ENCODE measurements at places on chromosomes 1 and 21.

DNA sequence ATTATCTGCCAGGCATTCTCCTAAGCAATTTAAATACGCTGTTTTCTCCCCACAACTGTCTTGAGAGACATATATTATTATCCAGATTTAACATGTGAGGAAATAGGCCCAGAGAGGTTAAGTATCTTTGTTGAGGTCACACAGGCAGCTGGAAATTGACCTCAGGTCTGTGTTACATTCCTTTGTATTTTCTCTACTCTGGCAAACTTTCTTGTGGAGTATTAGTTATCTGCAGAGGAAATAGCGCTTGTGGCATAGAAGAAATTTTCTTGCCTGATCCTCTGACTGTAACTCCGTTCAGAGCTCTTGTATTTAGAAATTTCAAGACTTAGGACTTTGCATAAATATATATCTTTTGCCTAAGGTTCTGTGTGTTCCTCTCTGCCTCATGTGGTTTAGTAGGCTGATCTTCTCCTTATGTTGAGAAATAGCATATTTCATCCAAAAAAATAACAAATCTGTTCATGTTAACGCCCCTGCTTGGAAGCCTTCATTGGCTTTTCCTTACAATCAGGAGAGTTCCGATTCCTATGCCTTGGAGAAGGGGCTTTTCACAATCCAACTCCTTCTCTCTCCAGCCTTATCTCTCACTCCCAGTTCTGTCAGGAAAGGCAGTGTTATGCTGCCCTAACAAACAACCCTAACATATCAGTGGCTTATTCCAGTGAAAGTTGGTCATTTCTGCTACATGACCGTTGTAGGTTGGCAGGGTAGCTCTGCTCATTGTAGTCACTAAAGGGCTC is 2.5 kb upstream of the JUN start:
- no peak for DNase-seq

DNA sequence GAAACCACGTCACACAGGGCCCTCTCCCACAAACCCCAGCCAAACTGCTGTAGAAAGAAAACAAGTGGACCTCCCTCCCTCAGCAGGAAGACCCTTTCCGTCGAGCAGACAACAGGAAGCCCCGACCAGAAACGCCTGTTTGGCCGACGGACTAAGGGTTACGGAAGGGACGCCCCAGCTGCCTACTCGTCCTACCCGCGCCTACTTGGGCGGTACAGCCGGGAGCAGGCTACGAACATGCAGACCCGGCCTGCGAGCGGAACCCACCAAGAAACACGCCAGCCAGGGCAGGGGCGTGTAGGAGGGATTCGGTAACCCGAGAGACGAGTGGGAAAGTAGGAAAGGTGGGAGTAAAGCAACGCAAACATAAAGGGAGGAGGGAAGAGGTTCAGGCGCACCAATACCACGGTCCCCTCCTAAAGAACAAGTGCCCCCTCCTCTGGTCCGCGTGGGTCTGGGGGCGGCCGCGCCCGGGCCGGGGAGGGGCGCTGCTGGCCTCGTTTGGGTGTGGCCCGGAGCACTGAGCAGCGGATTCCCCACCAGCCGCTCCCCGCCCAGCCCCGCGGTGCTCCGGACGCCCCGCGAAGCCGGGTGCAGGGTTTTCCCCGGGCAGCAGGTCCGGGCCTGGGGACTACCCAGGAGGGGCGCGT is 450 bp downstream of the S100A10 start:
- DNase-seq = peak; percentile 17

GRCh38 chr1:114479134-114479533 is 31.9 kb downstream of the TRIM33 start:
- DNase-seq = no peak

- DNase-seq = no peak
Measured at GRCh38 chr1:95207223-95207935, 26.6 kb upstream of the RWDD3 start.

DNA sequence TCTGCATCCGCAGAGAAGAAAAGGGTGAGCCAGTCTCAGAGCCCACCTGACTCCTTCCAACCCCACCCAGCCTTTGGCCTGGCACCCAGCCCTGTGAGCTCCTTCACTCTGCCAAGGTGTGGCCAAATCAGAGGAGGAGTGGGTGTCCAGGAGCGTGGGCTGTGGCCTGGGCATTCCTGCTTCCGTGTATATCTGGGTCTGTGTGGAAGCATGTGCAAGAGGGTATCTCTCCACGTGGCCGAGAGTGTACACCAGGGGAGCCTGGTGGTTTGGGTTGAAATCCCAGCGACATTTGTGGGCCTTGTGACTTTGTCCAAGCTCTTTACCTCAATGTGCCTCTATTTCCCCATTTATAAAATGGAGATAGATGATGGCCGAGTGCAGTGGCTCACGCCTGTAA is 29.8 kb downstream of the CDCP2 start:
- no peak for DNase-seq

- no peak for DNase-seq
Measured at GRCh38 chr1:39170731-39171667, 33.5 kb upstream of the MACF1 start.

GRCh38 chr1:72357411-72357810 is 75.1 kb upstream of the NEGR1 start:
- no peak for DNase-seq

GRCh38 chr1:3312898-3313575 is 141.4 kb upstream of the ARHGEF16 start:
- no peak for DNase-seq

GRCh38 chr21:42193131-42193671 is 25.7 kb upstream of the ABCG1 start:
- no peak for DNase-seq

- no peak for DNase-seq
Measured at GRCh38 chr1:65420590-65421350, at the start of the genes LEPR and LEPROT. TSS of gene LEPR (plus strand) at chr1:65420668. CDS start at chr1:65565566, 144,898 bp downstream. TSS of gene LEPROT (plus strand) at chr1:65420668. CDS start at chr1:65420725, 57 bp downstream.

- no peak for DNase-seq
Measured at GRCh38 chr1:192133350-192133926, 24.8 kb upstream of the RGS18 start.

GRCh38 chr1:58818075-58818474 is 34.2 kb upstream of the JUN start:
- no peak for DNase-seq

DNA sequence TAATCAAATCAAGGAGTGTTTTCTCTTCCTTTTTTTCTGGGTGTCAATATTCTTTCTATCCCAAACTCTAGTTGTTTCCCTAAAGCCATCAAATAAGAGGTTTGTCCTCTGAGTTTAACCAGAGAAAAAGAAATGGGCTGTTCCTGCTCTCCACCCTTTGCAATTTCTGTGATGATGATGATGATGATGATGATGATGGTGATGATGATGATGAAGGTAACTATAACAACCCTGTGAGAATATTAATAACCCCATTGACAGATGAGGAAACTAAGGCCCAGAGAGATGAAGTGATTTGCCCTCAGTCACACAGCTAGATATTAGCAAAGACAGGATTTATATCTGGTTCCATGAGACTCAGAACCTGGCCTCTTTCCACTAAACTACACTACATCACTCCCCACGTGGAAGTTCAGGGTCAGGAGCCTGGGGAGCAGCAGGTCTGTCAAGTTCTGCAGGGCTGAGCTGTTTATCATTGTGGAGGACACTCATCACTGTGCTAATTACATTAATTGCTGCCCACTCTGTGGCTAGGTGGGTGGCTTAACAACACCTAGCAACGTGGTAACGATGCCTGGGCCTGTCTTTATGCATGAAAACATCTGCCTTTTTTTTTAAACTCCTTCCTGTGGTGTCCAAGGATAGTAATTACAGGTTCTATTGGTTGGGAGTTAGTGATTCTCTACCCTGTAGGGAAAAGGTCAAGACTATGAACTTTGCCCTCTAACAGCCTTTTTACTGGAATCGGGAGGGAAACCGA is 19.0 kb upstream of the JUN start:
- no peak for DNase-seq

- DNase-seq = no peak
Measured at GRCh38 chr21:14487490-14488432, 58.4 kb downstream of the SAMSN1 start.

GRCh38 chr1:220604926-220605325 is 77.0 kb downstream of the MARK1 start:
- no peak for DNase-seq

GRCh38 chr1:82346141-82346540 is 545.4 kb downstream of the ADGRL2 start:
- no peak for DNase-seq

DNA sequence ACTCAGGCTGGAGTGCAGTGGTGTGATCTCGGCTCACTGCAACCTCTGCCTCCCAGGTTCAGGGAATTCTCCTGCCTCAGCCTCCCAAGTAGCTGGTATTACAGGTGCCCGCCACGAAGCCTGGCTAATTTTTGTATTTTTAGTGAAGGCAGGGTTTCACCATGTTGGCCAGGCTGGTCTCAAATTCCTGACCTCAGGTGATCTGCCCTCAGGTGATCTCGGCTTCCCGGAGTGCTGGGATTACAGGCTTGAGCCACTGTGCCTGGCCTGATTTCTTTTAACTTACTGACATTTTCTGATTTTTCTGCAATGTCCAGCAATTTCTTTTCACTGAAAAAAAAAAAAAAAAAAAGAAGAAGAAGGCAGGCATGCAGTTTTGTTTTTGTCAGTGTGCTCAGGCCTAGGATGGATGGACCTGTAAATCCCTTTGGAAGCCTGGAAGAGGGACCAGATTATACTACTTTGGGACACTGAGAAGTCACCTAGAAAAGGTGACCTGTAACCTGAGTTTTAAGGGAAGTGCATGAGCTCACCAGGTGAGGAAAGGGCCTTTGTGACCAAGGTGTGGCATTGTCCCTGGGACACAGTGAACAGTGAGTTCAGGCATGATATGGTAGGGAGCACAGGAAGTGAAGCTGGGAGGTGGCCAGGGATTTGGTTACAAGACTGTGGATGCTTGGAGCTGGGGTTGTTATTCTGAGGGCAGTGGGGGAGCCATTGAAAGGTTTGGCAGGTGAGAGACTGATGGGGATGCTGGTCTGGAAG is 2.7 kb upstream of the TMEM61 start:
- DNase-seq = no peak

DNA sequence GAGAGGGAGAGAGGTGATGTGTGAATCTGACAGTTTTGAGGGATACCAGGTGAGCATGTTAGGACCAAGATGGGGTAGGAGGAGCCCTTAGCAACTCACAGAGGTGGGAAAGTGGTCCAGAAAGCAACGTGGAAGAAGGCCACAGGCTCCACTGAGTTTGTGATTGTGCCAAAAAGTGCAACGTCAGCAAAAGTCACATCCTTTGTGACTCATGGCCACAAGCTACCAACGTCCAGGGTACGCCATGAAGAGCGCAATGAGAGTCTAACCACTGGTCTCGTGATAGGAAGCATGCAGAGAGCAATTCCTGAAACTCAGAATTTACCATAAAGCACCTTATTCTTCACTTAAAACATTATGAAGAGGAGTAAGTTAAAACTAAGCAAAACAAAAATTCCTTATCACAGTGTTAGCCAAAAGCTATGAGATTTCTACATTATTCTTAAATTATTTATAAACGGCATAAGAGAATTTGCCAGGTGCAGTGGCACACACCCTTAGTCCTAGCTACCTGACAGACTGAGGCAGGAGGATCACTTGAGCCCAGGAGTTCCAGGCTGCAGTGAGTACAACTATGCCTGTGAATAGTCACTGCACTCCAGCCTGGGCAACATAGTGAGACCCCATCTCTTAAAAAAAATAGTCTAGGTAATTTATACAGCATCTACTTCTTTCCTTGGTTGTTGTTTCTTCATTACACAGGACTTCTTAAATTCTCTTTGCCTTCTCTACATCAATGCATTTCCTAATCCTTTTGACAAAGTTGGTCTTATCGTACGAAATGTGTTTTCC is 55.2 kb downstream of the COLGALT2 start:
- no peak for DNase-seq

DNA sequence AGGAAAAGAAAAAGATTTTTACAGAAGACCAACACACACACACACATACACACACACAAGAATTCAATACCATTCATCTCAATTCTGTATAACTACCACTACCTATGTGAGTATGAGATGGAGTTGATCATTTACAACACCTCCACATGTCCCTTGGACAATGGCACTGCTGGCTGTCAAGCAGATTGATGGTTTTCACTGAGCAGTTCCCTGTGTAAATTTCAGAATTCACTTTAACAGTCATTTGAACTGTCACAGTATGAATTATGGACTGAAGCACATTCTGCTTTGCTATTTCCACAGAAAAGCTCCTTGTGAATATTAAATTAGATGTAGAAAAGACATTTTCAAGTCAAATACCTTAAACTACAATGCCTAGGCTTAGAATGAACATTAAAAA is 14.3 kb downstream of the KCNT2 start:
- DNase-seq = no peak

DNA sequence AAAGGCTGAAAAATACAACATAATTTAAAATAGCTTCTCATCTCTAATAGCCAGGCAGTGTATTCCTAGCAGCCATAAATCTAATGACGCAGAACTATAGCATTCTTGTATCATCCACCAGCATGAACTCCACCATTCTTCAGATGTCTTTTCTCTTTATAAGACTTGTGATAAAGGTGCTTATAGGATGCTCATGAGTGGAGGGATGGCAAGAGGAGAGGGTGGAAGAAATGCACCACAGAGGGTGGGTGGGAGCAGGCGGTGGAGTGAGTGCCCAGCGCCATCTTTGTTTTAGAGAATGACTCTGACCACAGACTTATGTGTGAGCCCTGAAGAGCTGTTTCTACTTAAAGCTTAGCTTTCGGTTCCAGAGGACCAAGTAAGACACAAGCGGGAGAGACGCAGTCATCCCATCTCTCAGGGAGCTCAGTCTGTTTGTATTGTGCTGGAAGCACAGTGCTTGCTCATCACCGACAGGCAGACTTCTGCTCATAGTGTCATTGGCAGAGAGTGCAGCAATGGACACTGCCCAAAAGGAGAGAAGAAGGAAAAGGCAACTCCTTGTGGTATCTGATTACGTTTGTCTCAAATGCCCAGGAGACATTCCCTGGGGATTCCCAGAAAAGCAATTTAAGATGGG is 65.6 kb downstream of the KCNJ15 start:
- DNase-seq = no peak

- DNase-seq = no peak
Measured at GRCh38 chr1:76433526-76433925, 359.0 kb downstream of the ST6GALNAC3 start.

- DNase-seq = no peak
Measured at GRCh38 chr1:89149229-89149628, 23.3 kb upstream of the GBP2 start.

DNA sequence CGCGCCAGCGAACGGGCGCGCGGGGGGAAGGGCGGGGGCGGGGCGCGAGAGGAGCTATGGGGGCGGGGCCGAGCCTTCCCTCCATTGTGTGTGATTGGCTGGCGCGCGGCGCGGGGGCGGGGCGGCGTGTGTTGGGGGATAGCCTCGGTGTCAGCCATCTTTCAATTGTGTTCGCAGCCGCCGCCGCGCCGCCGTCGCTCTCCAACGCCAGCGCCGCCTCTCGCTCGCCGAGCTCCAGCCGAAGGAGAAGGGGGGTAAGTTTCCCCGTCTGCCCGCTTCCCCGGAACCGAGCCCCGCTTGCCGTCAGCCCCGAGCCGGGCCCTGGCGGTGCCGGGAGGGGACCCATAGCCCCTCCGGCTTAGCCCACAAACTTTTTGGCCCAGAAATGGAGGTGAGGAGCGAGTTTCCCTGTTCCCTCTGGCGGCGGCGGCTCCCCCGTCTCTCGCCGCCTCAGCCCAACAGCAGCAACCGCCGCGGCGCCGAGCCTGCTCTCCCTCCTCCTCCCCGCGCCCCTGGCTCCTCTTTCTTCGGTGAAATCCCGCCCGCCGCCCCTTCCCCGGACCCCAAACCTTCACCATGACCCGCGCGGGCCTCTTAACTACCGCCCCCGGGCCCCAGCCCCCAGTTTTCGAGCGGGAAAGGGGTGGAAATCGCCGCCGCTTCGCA is at the start of gene H3-3A:
Gene H3-3A (plus strand): TSS at position 159 of the 666 bp plus-strand sequence. CDS start 1,636 bp downstream, outside the sequence.
- DNase-seq = peak; percentile 31

- DNase-seq = peak; percentile 49
Measured at GRCh38 chr21:36203603-36203889, 46.9 kb downstream of the DOP1B start.

- DNase-seq = no peak
Measured at GRCh38 chr1:159943278-159943640, 2.2 kb downstream of the IGSF9 start.
